CD8-positive, alpha-beta memory T cell (primary cell): ENCODE measurements at places on chromosomes 1 and 21.

- H3K4me1 ChIP-seq = no peaks in the 10 kb centered on the region
- H3K4me3 ChIP-seq = no peak overlapping the region
- no peak overlapping the region for H3K27ac ChIP-seq
- DNase-seq = no peak
These were observed 137.3 kb upstream of the FAM78B start for GRCh38 chr1:166304131-166304530.

GRCh38 chr1:28848416-28848815, 36.4 kb downstream of the OPRD1 start:
- no peaks in the 10 kb centered on the region for H3K36me3 ChIP-seq
- no peak overlapping the region for H3K4me3 ChIP-seq
- H3K4me1 ChIP-seq = peaks cover 5% of the 10 kb centered on the region
- H3K27me3 ChIP-seq = no peaks in the 10 kb centered on the region
- H3K27ac ChIP-seq = no peak overlapping the region

DNA sequence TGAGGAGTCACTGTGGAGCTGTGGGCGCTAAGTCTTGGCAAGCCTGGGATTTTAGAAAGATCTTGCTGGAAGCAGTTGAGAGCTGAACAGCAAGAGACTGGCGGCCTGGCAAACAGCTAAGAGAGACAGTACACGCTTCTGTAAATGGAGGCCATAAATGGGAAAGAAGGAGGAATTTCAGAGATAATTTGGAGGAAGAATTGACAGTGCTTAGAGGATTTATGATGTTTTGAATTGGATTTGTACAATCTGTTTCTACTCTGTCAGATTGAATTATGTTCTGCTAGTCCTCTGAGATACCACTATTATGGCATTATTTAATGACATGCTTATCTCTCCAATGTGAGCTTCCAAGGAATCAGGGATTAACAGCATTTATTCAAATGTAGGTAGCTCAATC, 50.1 kb downstream of the ABCA4 start:
- no peak overlapping the region for H3K4me3 ChIP-seq
- H3K36me3 ChIP-seq = no peaks in the 10 kb centered on the region
- no peak for DNase-seq
- no peaks in the 10 kb centered on the region for H3K27me3 ChIP-seq
- no peaks in the 10 kb centered on the region for H3K4me1 ChIP-seq

- no peak overlapping the region for H3K4me3 ChIP-seq
- no peaks in the 10 kb centered on the region for H3K27me3 ChIP-seq
- no peak overlapping the region for H3K27ac ChIP-seq
- H3K36me3 ChIP-seq = no peaks in the 10 kb centered on the region
These were observed 190.5 kb downstream of the GABPA start for GRCh38 chr21:25925064-25925800.

DNA sequence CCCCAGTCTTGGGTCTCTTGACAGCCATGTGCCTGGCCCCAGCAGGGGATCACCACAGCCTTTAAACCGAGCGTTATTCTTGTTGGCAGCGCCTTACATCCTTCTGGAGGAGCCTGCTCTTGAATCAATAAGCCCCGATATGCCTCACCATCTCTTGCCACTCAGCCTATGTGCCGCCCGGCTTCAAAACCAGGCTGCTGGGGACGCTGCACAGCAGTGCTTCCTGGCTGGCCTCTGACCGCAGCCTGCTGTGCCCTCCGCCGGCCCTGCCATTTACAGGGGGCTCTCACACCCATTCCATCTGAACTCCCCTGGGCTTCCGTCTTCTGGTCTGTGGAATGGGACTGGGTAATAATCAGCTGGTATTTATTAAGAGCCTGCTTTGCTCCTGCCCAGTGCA, 3.0 kb upstream of the PEX10 start:
- peak; percentile 11 for DNase-seq
- peak overlapping the region; percentile 47 for H3K27ac ChIP-seq
- no peaks in the 10 kb centered on the region for H3K27me3 ChIP-seq

- no peak for DNase-seq
- no peaks in the 10 kb centered on the region for H3K27me3 ChIP-seq
- no peak overlapping the region for H3K27ac ChIP-seq
- H3K36me3 ChIP-seq = no peaks in the 10 kb centered on the region
- H3K4me1 ChIP-seq = no peaks in the 10 kb centered on the region
- no peak overlapping the region for H3K4me3 ChIP-seq
These were observed 54.4 kb downstream of the EVI5 start for GRCh38 chr1:92730476-92730875.

GRCh38 chr1:43007377-43008114, 48.9 kb upstream of the SLC2A1 start:
- no peaks in the 10 kb centered on the region for H3K4me1 ChIP-seq
- no peaks in the 10 kb centered on the region for H3K36me3 ChIP-seq
- no peak for DNase-seq
- no peaks in the 10 kb centered on the region for H3K27me3 ChIP-seq
- no peak overlapping the region for H3K27ac ChIP-seq
- H3K4me3 ChIP-seq = no peak overlapping the region

DNA sequence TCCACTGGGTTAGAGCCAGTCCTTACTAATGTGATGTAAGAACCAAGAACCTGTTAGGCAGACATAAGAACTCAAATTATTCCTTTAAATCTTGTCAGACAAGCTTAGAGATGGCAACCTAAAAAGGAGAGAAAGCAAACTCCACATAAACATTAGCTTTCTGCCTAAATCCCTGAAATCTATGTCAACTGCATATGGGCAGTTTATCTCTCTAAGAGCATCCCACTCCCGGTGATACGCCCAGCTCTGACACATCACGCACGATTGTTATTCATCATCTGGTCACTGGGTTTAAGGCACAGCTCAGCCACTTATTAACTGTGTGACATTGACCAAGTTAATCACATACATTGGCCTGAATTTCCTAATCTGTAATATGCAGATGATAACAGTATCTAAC, 323.7 kb downstream of the HHIPL2 start:
- H3K4me3 ChIP-seq = no peak overlapping the region
- H3K27me3 ChIP-seq = no peaks in the 10 kb centered on the region
- DNase-seq = no peak
- H3K36me3 ChIP-seq = no peaks in the 10 kb centered on the region

GRCh38 chr21:43866260-43866629, 1.2 kb downstream of the AGPAT3 start:
- H3K36me3 ChIP-seq = peaks cover 2% of the 10 kb centered on the region
- DNase-seq = peak; percentile 36
- peaks cover 25% of the 10 kb centered on the region for H3K4me1 ChIP-seq
- H3K27me3 ChIP-seq = no peaks in the 10 kb centered on the region

GRCh38 chr21:43600642-43601402, 58.5 kb downstream of the HSF2BP start:
- no peak overlapping the region for H3K4me3 ChIP-seq
- H3K27ac ChIP-seq = no peak overlapping the region
- no peaks in the 10 kb centered on the region for H3K27me3 ChIP-seq

DNA sequence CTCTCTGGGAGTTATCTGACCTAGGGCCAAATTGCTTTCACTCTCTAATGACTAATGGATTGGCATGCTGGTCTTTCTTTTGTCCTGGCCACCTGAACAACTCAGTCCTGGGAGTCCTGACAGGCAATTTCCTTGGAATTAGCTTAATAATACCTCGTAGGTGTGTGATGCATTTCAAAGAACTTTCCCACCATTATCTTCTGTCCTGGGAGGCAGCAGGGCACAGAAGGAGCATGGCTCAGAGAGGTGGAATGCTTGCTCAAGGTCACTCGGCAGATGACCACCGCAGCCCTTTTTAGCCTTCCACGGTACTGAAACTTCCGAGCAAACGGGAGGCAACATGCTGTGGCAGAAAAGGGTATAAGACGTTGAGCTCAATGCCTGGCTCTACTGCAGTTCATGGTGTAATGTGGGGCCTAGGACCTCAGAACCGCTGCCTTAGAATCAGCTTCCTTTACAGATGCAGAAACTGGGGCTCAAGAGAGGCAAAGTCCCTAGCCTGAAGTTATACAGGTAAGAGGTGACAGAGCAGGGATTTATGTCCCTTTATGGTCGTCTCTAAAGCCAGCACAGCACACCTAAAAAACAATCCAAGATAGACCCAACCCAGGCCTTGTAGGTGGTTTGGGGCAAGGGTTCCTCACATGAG, 3.2 kb downstream of the ID3 start:
- no peaks in the 10 kb centered on the region for H3K27me3 ChIP-seq
- H3K36me3 ChIP-seq = no peaks in the 10 kb centered on the region
- H3K4me3 ChIP-seq = peak overlapping the region; percentile 53
- peak overlapping the region; percentile 80 for H3K27ac ChIP-seq
- peaks cover 48% of the 10 kb centered on the region for H3K4me1 ChIP-seq

- peaks cover 9% of the 10 kb centered on the region for H3K4me1 ChIP-seq
- no peak overlapping the region for H3K4me3 ChIP-seq
- no peaks in the 10 kb centered on the region for H3K36me3 ChIP-seq
- no peak for DNase-seq
These were observed 3.1 kb upstream of the SHISA4 start for GRCh38 chr1:201885531-201886075.

GRCh38 chr1:118989878-118990378, 1.8 kb upstream of the TBX15 start:
- H3K27me3 ChIP-seq = peaks cover 53% of the 10 kb centered on the region
- no peak for DNase-seq
- no peak overlapping the region for H3K27ac ChIP-seq
- no peaks in the 10 kb centered on the region for H3K4me1 ChIP-seq

DNA sequence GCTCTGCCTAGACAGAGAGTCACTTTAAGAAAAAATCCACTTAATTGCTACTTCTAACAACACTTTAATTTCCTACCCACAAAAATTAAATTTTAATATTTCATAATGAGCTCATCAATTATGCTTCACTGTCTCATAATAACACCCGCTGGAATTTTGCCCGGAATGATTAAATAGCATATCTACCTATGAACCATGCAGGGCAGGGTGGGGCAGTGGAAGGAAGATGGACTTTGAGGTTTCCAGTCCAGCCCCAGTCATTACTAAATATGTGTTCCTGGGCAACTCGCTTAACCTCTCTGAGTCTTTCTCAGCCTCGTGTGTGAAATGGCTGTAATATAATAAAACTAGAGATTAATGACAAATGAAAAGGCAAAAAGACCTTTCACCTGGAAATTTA, 32.8 kb upstream of the SLC45A1 start:
- H3K27me3 ChIP-seq = peaks cover 8% of the 10 kb centered on the region
- H3K4me3 ChIP-seq = no peak overlapping the region
- H3K36me3 ChIP-seq = no peaks in the 10 kb centered on the region
- no peaks in the 10 kb centered on the region for H3K4me1 ChIP-seq
- DNase-seq = no peak

- H3K27ac ChIP-seq = no peak overlapping the region
- H3K4me3 ChIP-seq = no peak overlapping the region
- no peak for DNase-seq
- H3K36me3 ChIP-seq = peaks cover 43% of the 10 kb centered on the region
- H3K4me1 ChIP-seq = no peaks in the 10 kb centered on the region
These were observed 7.5 kb upstream of the TOMM20 start for GRCh38 chr1:235136111-235136510.

DNA sequence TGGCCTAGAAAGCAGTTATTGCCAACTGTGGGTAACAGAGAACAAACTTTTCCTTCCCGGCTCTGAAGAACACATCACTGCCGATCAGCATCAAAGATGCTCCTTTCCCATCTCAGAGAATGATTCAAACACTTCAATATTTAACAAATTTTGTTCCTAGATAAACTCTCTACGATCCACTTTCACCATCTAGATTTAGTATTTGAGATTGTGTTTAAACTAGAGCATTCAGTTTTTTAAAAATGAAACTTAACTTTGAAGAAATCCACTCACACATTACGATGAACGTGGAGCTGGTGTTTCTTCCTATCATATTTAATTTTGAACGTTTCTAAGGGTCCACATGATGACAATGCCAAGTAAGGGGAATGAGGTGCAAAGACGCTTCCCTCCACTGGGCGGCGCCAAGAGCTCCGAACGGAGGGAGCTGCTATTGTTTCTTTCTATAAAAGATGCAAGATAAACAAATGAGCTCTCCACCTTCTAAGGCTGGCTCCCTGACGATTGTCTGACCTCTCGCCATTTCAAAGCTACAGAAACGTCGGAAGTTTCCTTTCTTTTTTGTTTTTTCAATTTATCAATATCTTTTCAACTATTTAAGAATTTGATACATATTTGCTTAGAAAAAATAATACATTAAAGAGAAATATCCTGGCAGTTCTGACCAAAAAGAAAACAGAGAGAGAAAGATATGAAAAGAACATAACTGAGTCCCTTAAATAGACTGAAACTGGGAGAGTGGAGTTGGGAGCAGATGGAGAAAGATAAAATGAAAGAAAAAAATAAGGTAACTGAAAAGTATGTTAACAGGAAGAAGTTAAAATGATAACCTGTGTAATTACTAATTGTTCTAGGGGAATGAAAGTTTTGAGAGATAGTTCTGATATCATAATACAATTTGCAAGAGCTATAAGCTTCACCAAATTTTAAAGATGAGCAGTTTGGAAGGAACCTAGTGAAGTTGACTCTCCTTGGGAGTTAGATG, 4.4 kb upstream of the BARHL2 start:
- H3K4me1 ChIP-seq = peaks cover 21% of the 10 kb centered on the region
- H3K4me3 ChIP-seq = no peak overlapping the region
- H3K27ac ChIP-seq = no peak overlapping the region
- H3K36me3 ChIP-seq = no peaks in the 10 kb centered on the region
- peaks cover 91% of the 10 kb centered on the region for H3K27me3 ChIP-seq
- DNase-seq = peak; percentile 35

DNA sequence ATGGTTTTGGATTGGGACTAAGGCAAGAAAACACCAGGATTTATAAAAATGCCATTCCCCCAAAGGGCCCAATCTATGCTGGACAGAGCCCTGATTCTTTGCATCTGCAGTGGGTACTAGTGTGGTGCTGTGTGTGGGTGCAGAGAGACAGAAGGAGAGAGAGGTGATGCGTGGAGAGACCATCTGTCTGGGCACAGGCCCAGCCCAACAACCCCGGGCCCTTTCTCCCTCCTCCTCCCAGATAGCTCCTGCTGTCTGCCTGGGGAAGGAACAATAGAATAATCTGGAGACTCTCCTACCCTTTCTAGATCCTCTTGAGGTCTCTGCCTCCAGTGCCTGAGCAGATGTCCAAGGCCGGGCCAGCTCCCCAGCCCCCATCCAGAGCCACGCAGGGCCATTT, 15.1 kb downstream of the KIAA1614 start:
- H3K4me3 ChIP-seq = no peak overlapping the region
- no peaks in the 10 kb centered on the region for H3K4me1 ChIP-seq
- H3K27ac ChIP-seq = no peak overlapping the region
- H3K27me3 ChIP-seq = no peaks in the 10 kb centered on the region
- no peaks in the 10 kb centered on the region for H3K36me3 ChIP-seq
- no peak for DNase-seq

GRCh38 chr1:166084613-166085012, 82.2 kb downstream of the FAM78B start:
- H3K27me3 ChIP-seq = no peaks in the 10 kb centered on the region
- no peak for DNase-seq
- no peaks in the 10 kb centered on the region for H3K4me1 ChIP-seq
- no peak overlapping the region for H3K27ac ChIP-seq
- no peak overlapping the region for H3K4me3 ChIP-seq
